ENCODE measurements at places on chromosomes 5 and 9. TPM values are rescaled to one million over a fixed set of nuclear protein-coding genes. Genes with fewer than 3 reads are reported as not detected.

DNA sequence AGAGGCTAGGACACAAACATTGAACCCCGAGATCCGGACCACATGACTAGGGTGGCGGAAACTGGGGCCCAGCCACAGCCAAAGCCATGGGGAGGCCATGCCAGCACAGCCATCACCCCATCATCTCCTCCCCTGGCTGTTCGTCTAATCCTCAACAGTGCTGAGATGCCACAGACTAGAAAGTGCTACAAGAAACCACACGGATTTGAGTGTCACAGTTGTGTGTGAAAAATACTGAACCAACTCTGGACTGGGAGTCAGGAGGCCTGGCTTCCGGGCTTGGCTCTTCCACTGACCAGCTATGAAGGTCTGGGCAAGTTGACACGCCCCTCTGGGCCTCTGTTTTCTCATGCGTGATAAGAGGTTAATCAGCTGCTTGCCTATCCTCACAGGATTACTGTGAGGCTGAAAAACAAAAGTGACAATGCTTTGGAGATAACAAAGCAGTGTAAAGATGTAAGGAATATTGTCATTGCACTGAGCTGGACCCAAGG is 38.8 kb upstream of the SHB start:
- no peak overlapping the region for H3K27ac ChIP-seq
- no peak for DNase-seq
- H3K36me3 ChIP-seq: no peaks in the 10 kb centered on the region
- no peaks in the 10 kb centered on the region for H3K27me3 ChIP-seq

GRCh38 chr5:16550316-16550952 is 66.4 kb downstream of the RETREG1 start:
- no peak overlapping the region for H3K4me3 ChIP-seq
- H3K36me3 ChIP-seq: no peaks in the 10 kb centered on the region
- no peak overlapping the region for H3K27ac ChIP-seq

BTNL3 gene
- total RNA-seq: 71.1 TPM

DNA sequence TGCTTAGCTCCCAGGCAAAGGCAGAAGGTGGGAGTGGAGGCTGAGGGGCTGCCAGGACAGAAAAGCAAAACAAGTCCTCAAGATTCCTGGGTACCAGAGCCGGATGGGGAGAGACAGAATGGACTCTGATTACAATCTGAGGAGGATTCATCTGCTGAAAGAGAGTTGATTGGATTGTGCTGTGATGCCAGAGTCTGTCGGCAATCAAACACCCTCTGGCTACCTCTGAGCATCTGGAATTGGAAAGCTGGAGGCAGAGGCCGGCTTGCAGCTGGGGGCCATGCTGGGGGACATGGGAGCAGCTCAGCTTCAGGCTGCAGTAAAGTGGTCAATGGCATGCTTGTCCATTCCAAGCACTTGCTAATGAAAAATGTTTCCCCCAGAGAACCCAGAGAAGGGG is 59.3 kb downstream of the ASTN2 start:
- no peak for DNase-seq
- no peaks in the 10 kb centered on the region for H3K4me1 ChIP-seq
- no peak overlapping the region for H3K4me3 ChIP-seq
- H3K36me3 ChIP-seq: no peaks in the 10 kb centered on the region
- no peaks in the 10 kb centered on the region for H3K27me3 ChIP-seq

All from colonic mucosa (tissue), 4 donors.